ENCODE measurements at places on chromosomes 13 and 19.

DNA sequence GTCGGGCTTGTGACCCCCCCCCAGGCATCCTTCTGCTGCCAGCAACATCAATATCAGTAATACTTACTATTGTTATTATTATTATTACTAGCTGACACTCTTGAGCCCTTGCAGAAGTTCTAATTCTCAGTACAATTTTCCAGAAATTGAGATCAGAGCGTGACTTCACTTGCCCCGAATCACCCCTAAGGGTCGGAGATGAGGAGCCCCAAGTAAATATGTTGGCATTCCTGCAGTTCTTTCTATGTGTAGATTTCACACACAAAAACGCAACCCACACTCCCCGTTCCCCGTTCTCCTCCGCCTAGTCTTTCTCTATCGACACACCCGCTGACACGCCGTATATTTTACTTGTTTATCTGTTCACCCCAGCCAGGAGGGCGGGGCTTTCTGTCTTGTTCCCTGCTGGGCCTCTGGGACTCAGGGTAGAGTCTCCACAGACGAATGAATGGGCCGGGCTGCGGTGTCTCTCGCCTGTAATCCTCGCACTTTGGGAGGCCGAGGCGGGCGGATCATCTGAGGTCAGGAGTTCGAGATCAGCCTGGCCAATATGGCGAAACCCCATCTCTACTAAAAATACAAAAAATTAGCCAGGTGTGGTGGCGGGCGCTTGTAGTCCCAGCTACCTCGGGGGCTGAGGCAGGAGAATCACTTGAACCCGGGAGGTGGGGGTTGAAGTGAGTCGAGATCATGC lies 14.7 kb downstream of the TLE5 start:
- peak; percentile 76 for DNase-seq

DNA sequence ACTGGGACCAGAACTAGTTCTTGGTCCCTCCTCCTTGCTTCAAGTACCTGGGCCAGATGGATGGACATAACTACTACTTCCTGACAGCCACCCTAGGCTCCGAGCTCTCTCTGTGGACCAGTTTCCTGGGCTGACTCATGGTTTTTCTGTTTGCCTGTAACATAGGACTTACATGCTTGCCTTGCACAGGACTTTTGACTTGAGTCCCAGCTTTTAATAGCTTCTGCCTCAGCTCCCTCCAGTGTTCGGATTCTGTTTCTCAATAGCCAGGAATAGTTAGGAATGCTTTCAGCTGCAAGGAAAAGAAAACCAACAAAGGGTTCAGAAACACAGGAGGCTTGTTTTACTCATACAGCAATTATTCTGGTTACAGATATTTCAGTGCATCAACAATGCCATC lies 405.9 kb downstream of the ZNF536 start:
- DNase-seq: no peak

DNA sequence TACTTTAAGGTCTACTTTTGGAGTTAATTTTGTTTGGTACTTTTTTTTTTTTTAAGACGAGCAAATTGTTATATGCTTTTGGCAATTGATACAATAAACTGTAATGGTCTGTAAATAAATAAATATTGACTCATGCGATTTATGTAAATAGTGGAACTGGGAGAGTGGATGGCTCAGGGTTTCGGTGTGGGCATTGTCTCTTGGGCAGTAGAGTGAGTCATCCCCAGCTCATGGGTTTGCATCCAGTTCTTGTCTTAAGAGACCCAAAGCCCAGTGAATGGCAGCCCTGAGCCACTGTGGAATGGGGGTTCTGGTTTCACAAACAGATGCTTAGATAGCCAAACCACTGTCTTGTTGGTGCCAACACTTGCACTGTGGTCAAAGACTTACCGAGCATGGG lies 33.0 kb downstream of the FGF9 start:
- no peak for DNase-seq

GRCh38 chr13:33244210-33244906 lies 41.2 kb downstream of the STARD13 start:
- no peak for DNase-seq

DNA sequence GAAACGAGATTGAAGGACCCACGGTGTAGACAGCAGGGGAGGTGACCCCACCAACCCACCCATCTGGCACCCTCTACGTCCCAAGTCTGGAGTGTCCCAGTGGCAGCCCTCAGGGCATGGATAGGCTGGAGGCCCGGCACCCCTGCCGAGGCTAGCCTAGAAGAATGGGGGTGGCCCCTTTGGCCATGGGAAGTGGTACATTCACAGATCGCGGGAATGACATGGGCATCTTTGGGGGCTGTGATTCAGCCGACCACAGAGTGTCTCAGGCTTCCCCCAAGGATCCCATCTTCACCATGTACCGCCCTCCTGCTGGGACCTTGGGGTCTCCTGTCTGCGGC lies 11.3 kb upstream of the MKNK2 start:
- no peak for DNase-seq

DNA sequence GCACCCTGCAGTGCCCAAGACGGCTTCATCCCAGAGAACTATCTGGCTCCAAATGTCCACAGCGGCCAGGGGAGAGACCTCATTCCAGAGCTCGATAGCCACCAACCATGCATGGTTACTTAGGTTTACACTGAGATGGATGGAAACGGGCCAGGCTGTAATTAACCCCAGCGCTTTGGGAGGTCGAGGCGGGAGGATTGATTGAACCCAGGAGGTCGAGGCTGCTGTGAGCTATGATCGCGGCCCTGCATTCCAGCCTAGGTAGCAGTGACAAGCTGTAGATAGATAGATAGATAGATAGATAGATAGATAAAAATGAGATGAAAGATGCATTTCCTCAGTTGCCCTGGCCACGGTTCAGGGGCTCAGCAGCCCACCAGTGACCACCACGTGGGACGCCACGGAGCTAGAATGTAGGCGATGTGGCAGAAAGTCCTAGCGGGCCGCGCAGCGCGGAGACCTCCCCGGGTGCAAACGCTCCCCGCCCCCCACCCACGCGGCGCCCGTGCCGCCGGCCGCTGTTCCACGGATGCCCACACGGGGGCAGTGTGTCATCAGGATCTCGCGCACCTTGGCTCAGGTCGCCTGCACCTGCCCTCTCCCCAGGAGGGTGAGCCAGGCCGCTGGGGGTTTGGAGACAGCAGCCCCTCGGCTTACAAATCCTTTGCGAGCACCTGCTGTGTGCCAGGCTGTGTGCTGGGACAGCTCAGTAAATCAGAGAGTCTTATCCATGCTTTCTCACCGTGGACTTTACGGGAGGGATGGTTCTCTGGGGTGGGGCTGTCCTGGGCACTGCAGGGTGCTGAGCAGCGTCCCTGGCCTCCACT lies 13.5 kb upstream of the TLE5 start:
- DNase-seq: peak; percentile 78

DNA sequence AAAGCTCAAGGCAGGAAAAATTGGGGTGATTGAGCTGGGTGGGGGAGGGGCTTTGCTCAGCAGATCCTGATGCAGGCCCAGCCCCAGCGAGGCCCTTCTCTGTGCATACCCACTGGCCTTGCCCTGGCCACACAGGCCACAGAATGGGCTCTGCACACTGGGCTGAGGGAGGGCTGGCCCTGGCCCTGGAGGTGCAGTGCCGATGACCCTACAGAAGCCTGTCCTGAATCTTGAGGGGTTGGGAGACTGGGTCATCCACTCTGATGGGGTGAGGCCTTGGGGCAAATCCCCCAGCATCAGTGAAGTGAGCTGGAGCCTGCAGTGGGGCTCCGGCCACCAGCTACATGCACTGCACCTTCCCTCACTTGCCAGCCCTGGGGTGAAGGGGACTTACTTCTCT lies 153.1 kb downstream of the URI1 start:
- no peak for DNase-seq

- no peak for DNase-seq
These were observed 562.1 kb downstream of the DACH1 start for GRCh38 chr13:71304861-71305260.

DNA sequence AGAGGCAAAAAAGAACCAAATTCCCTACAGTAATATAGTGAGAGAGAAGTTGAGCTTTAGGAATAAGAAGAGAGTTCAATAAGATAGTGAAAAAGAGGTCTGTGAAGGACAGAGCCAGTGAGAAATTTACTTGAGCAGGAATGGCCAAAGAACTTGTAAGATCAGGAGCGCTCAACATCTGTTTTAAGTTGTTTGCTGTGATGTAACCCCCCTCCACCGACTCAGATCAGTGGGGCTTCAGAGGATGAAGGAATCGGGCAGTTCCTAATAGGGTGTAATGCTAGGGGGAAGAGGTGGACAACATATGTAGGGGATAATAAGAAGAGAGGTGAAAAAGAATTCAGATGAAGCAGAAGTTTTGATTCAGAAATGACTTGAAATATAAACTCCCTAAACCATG lies 85.3 kb upstream of the FNDC3A start:
- DNase-seq: no peak

- DNase-seq: peak; percentile 60
These were observed 9.5 kb upstream of the INSL3 start for GRCh38 chr19:17830567-17831418.

- DNase-seq: peak; percentile 96
These were observed at the start of gene ZNF845 for GRCh38 chr19:53333463-53334449. Gene ZNF845 (plus strand): TSS chr19:53333749. CDS start chr19:53341308, 7,559 bp downstream.

GRCh38 chr13:27371932-27372331 lies 52.5 kb upstream of the GTF3A start:
- no peak for DNase-seq

DNA sequence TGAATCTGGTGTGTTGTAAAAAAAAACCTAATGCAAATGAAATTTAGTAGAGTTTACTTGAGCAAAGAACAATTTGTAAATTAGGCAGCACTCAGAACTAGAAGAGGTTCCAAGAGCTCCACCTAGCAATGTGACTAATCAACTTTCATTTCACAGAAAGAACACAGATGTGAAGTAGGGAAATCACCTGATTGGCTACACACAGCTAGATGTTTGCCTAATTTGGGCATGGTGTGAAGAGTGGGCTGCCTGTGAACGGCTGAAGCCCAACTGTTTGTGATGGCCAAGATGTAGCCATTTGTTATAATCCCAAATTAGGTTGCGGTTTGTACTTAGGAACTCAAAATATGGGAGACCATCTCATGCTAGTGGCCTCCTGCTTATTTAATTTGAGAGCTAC lies 724.4 kb upstream of the SLITRK5 start:
- DNase-seq: no peak

- DNase-seq: peak; percentile 56
These were observed 5.8 kb downstream of the DYRK1B start for GRCh38 chr19:39828015-39828653.

DNA sequence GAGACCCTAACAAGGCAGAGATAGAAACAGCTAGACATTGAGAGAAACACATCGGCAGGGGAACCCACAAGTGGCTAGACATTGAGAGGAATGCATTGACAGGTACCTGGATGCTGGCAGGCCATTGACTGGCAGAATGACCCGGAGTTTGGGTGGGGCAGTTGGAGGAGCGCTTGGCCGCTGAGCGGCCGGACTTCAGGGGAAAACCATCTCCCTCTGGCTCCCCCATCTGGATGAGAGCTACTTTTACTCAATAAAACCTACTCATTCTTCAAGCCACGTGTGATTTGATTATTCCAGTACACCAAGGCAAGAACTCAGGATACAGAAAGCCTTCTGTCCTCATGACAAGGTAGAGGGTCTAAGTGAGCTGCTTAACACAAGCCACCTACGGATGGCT lies 473.4 kb downstream of the SLITRK5 start:
- DNase-seq: no peak

DNA sequence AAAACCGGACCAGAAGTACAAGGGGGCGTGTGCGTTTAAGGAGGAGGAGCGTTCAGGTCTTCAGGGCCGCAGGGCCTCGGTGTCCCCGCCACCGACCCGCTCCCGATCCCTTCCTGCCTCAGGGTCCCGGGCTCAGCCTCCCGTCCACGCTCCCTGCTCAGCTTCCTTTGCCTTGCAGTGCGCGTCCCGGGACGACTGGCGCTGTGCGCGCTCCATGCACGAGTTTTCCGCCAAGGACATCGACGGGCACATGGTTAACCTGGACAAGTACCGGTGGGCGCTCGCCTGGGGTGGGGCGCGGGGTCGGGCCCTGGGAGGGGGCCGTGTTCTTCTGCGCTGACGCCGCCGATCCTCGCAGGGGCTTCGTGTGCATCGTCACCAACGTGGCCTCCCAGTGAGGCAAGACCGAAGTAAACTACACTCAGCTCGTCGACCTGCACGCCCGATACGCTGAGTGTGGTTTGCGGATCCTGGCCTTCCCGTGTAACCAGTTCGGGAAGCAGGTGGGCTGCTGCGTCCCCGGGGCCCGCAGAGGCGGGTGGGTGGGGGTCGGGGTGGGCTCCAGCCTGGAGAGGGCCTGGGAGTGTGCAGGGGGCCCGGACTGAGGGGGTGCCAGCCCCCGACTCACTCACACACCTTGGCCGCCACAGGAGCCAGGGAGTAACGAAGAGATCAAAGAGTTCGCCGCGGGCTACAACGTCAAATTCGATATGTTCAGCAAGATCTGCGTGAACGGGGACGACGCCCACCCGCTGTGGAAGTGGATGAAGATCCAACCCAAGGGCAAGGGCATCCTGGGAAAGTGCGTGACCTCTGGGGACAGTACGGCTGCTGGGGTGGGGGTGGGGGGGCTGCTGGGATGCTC lies 1.4 kb downstream of the GPX4 start:
- DNase-seq: no peak

DNA sequence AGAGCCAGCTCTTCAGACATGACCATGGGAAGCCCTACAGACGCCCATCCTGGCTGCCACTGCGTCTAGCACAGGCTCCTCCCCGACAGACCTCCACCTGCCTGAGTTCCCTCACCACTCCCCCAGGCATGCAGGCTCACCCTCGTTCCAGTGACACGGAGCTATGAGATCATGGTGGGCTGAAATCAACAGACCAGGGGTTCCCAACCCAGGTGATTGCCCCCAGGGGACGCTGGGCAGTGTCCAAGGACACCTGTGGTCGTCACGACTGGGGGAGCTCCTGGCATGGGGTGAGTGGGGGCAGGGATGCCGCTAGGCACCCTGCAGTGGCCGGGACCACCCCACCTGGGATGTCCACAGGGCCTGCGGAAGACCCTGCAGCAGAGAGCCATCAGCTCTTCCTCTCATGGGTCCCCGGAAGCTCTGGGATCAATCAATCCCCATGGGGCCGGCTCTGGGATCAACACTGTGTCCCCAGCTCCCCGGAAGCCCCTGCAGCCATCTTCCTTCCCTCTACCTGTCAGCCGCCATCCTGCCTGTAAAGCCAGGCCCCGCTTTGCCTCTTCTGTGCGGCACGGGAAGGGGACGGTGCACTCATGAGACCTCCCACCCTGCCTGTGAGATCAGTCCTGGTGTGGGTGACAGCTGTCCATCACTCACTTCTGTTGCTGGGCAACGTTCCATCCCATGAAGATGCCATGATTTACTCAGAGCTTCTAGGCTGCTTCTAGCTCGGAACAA lies 12.8 kb upstream of the MADCAM1 start:
- DNase-seq: no peak

DNA sequence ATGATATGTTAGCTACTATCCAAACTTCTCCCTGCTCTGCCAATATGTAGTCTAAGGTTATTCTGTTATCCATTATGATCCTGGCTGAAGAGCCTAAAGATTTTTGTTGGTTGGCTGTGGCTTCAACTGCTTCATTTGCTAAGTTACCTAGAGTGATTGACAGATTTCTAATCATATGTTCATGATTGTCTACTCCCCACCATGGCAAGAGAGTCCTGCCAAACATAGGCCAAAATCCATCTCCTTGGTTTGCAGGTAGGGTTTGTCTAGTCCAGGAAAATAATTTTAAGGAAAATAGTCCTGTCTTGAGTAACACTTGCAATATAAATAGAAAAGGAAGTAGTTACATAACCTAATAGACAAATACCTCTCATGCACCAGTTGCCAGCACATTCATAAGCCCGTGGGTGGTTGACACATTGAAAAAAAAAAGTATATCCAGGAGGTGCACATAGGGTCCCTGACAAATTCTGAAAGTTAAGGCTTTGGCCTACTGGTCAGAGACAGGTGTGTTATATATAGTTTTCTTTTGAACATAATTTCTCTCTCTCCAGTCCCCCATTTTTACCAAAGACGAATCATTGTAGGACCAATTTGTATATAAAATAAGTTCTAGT lies 5.4 kb upstream of the CBY2 start:
- no peak for DNase-seq

GRCh38 chr13:97069050-97069815 lies 75.0 kb upstream of the OXGR1 start:
- DNase-seq: no peak
